Gastroesophageal sphincter (tissue), 4 donors: ENCODE measurements at places on chromosomes 13 and 19.

DNA sequence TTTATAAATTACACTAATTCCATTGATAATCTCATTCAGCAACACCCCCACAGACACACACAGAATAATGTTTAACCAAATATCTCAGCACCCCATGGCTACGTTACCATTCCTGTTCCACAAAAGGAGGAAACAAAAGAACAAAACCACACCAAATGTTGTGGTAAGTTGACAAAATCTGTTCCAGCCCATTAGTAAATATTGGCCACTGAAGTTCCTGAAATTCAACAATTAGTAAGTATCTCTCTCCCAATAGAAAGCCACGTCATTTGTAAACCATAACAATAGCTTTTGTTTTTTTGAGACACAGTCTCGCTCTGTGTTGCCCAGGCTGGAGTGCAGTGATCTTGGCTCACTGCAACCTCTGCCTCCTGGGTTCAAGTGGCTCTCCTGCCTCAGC lies 2.3 kb upstream of the FCAR start:
- no peak for ATAC-seq
- H3K36me3 ChIP-seq, result no peaks in the 10 kb centered on the region
- no peak overlapping the region for H3K4me3 ChIP-seq
- H3K27me3 ChIP-seq, result peaks cover 13% of the 10 kb centered on the region
- H3K4me1 ChIP-seq, result no peaks in the 10 kb centered on the region

- H3K4me3 ChIP-seq, result no peak overlapping the region
- no peaks in the 10 kb centered on the region for H3K36me3 ChIP-seq
- no peak overlapping the region for H3K27ac ChIP-seq
- no peaks in the 10 kb centered on the region for H3K27me3 ChIP-seq
- ATAC-seq, result no peak
- H3K4me1 ChIP-seq, result no peaks in the 10 kb centered on the region
These were observed 62.7 kb downstream of the MICU2 start for GRCh38 chr13:21541271-21541670.

GRCh38 chr19:19372656-19373416 lies 32.6 kb upstream of the GATAD2A start:
- H3K27ac ChIP-seq, result peak overlapping the region; percentile 60
- H3K36me3 ChIP-seq, result no peaks in the 10 kb centered on the region
- ATAC-seq, result peak; percentile 90
- no peaks in the 10 kb centered on the region for H3K4me1 ChIP-seq
- no peak overlapping the region for H3K4me3 ChIP-seq

GRCh38 chr19:46351241-46352041 lies 4.6 kb downstream of the PPP5C start:
- no peaks in the 10 kb centered on the region for H3K36me3 ChIP-seq
- peaks cover 8% of the 10 kb centered on the region for H3K4me1 ChIP-seq
- H3K27me3 ChIP-seq, result no peaks in the 10 kb centered on the region
- peak; percentile 20 for ATAC-seq

DNA sequence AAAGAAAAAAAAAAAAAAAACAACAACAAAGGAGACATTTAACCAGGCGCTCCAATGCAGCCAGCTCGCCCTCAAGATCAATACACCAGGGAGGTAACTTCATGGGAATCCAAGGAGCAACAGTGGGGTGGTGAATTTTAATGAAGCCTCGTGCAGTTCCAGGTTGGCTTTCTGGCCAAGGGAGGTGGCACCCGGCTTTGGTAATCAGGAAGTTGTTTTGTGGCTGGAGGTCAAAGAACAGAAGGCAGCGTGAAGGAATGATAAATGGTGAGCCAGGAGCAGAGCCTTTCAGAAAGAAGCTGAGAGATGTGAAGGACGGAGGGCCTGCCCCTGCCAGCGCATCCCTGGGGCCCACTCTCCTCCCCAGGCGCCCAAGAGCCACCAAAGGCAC lies 188.2 kb upstream of the TSC22D1 start:
- H3K4me1 ChIP-seq, result no peaks in the 10 kb centered on the region
- H3K27ac ChIP-seq, result no peak overlapping the region
- H3K4me3 ChIP-seq, result no peak overlapping the region
- no peak for ATAC-seq
- no peaks in the 10 kb centered on the region for H3K27me3 ChIP-seq

DNA sequence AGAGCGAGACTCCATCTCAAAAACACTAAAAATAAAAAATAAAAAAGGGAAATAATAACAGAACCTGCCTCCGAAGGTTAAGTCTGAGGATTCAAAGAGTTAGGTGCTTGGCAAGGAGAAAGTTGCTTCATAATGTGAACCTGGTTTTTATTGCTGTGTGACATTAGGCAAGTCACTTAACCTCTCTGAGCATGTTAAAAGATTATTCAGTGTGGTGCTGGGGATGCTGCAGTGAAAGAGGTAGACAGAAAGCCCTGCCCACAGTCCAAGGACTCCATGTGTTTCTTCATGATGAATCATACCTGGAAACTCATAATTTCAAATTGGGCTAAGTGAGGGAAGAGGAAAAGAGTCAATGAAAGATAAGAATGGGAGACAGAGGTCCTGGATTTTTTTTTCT lies 2.4 kb downstream of the IL27RA start:
- H3K4me1 ChIP-seq, result peaks cover 8% of the 10 kb centered on the region
- H3K4me3 ChIP-seq, result no peak overlapping the region
- ATAC-seq, result no peak

DNA sequence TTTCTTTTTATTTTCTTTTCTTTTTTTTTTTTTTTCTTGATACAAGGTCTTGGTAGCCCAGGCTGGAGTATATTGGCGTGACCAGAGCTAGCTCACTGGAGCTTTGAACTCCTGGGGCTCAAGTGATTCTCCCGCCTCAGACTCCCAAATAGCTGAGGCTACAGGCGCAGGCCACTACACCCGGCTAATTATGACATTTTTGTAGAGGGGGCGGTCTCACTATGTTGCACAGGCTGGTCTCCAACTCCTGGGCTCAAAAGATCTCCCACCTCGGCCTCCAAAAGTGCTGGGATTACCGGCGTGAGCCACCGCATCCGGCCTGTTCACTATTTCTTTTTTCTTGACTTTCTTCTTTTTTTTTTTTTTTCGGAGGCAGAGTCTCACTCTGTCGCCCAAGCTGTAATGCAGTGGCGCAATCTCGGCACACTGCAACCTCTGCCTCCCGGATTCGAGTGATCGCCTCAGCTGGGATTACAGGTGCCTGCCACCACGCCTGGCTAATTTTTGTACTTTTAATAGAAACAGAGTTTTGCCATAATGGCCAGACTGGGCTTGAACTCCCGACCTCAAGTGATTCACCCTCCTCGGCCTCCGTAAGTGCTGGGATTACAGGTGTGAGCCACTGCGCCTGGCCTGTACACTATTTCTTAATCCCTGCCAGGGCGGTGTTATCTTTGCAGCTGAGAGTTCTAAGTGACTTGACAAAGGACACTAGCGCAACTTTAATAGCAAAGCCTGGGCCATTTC lies 37.1 kb upstream of the LSM14A start:
- no peak for ATAC-seq
- H3K27ac ChIP-seq, result peak overlapping the region; percentile 95
- H3K27me3 ChIP-seq, result no peaks in the 10 kb centered on the region
- peak overlapping the region; percentile 82 for H3K4me3 ChIP-seq
- peaks cover 12% of the 10 kb centered on the region for H3K4me1 ChIP-seq

GRCh38 chr13:93227280-93227877 lies 772 bp downstream of the GPC6 start:
- H3K36me3 ChIP-seq, result no peaks in the 10 kb centered on the region
- H3K27me3 ChIP-seq, result peaks cover 44% of the 10 kb centered on the region
- no peaks in the 10 kb centered on the region for H3K4me1 ChIP-seq

GRCh38 chr19:4638317-4638716 lies 999 bp upstream of the TNFAIP8L1 start:
- peaks cover 64% of the 10 kb centered on the region for H3K4me1 ChIP-seq
- H3K4me3 ChIP-seq, result no peak overlapping the region
- H3K27me3 ChIP-seq, result peaks cover 10% of the 10 kb centered on the region
- no peak overlapping the region for H3K27ac ChIP-seq
- ATAC-seq, result no peak
- H3K36me3 ChIP-seq, result no peaks in the 10 kb centered on the region

GRCh38 chr19:20186174-20186573 lies 19.2 kb downstream of the ZNF486 start:
- peaks cover 47% of the 10 kb centered on the region for H3K36me3 ChIP-seq
- no peaks in the 10 kb centered on the region for H3K4me1 ChIP-seq
- H3K4me3 ChIP-seq, result no peak overlapping the region
- H3K27me3 ChIP-seq, result no peaks in the 10 kb centered on the region
- no peak overlapping the region for H3K27ac ChIP-seq

GRCh38 chr13:32447894-32448623 lies 20.1 kb upstream of the N4BP2L1 start:
- H3K36me3 ChIP-seq, result no peaks in the 10 kb centered on the region
- no peak for ATAC-seq
- no peaks in the 10 kb centered on the region for H3K4me1 ChIP-seq
- no peaks in the 10 kb centered on the region for H3K27me3 ChIP-seq
- no peak overlapping the region for H3K27ac ChIP-seq
- H3K4me3 ChIP-seq, result no peak overlapping the region

DNA sequence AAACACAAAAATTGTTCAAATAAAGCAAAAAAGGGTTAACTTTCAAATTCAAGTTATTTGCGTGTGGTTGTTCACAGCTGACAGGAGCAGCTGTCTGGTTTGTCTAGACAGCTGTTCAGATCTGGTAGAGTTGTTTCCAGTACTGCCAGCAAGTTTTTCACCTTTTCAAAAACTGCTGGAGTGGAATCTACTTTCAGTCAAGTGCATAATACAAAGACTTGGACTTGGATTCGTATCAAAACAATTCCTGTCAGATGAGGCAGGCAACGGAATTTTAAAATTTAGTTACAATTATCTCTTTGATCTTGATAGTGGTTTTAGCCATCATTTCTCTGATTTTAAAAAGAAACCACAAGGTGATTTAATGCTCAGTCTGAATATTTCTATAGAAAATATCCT lies 51.7 kb upstream of the EEF1AKMT1 start:
- no peak overlapping the region for H3K4me3 ChIP-seq
- no peaks in the 10 kb centered on the region for H3K36me3 ChIP-seq
- H3K27ac ChIP-seq, result peak overlapping the region; percentile 39
- H3K27me3 ChIP-seq, result no peaks in the 10 kb centered on the region

- peaks cover 81% of the 10 kb centered on the region for H3K4me1 ChIP-seq
- no peak overlapping the region for H3K27ac ChIP-seq
- H3K27me3 ChIP-seq, result no peaks in the 10 kb centered on the region
- ATAC-seq, result peak; percentile 42
- peaks cover 40% of the 10 kb centered on the region for H3K36me3 ChIP-seq
- no peak overlapping the region for H3K4me3 ChIP-seq
These were observed 7.3 kb downstream of the SGTA start for GRCh38 chr19:2775556-2776430.

- no peaks in the 10 kb centered on the region for H3K36me3 ChIP-seq
- no peak for ATAC-seq
- no peak overlapping the region for H3K4me3 ChIP-seq
- no peak overlapping the region for H3K27ac ChIP-seq
- H3K4me1 ChIP-seq, result no peaks in the 10 kb centered on the region
- no peaks in the 10 kb centered on the region for H3K27me3 ChIP-seq
These were observed 1422.2 kb upstream of the PCDH20 start for GRCh38 chr13:62837895-62838294.

- no peak overlapping the region for H3K27ac ChIP-seq
- ATAC-seq, result no peak
- peaks cover 44% of the 10 kb centered on the region for H3K4me1 ChIP-seq
- no peaks in the 10 kb centered on the region for H3K36me3 ChIP-seq
These were observed 69.2 kb downstream of the CDK8 start for GRCh38 chr13:26323127-26323526.

DNA sequence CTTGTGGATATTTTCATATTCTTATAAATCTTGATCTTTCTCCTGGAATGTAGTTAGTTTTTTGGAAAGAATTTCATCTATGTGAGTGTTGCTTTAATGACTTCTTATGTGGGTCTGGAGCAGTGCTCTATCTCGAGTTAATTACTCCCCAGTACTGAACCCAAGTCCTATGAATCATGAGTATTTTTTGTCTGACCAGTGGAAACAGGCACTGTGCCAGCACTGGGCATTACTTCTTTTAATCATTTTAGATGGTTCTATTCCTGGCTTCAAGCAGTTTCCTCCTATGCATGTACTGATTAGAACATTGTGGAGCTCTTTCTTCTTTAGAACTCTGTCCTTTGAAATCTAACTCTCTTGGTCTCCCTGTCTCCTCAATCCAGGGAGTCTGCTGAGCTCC lies 466.3 kb downstream of the PCDH17 start:
- no peak overlapping the region for H3K27ac ChIP-seq
- no peaks in the 10 kb centered on the region for H3K4me1 ChIP-seq
- no peak overlapping the region for H3K4me3 ChIP-seq
- ATAC-seq, result no peak
- H3K36me3 ChIP-seq, result no peaks in the 10 kb centered on the region

DNA sequence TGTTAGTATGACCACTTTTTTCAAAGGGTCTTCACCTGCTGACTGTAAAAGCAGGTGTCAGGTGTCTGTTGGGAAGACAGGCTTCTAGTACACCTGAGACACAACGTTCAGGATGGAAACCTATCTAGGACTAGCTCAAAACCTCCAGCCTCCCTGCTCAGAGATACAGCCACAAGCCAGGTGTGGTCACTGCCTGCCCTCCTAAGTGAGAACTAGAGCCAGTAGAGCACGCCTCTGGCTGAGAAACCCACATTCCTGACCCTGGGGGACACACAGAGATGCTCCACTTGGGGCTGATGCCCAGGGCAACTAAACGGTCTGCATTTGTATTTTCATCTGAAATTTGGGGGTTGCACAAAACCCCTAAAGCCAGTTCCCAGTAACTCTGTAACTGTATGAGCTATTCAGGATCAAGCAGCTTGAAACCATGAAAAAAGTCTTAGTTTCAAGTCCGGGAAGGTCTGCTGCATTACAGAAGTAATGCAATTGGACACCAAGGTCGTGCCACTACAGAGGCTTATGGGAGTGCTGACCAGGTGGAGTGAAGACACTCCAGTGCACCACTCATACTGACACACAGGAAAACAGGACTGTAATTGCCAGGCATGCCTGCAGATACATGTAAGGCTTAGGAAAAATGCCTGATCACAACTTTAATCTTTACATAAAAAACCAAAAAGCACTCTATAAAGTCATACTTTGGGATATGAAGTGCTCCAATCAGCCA lies 27.8 kb downstream of the ANKRD10 start:
- H3K27ac ChIP-seq, result no peak overlapping the region
- no peaks in the 10 kb centered on the region for H3K27me3 ChIP-seq
- H3K4me3 ChIP-seq, result no peak overlapping the region
- H3K36me3 ChIP-seq, result peaks cover 9% of the 10 kb centered on the region

DNA sequence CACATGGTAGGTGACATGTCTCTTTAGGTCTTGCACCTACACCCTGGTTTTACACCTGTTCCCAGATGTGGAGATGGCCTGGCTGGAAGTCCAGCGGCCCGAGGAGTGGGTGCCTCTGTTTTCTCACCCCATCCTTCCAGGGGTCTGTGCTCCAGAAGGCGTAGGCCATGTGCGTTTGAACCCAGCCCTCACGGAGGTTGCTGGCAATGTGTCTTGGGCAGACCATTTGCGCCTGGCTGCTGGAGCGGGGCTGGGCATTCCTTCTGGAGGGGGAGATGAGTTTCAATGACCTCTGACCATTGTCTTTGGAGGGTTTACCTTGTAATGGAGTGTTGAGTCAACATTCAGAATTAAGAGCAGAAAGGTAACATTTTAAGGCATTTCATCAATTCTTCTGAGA lies 54.8 kb upstream of the ZNF536 start:
- no peaks in the 10 kb centered on the region for H3K4me1 ChIP-seq
- ATAC-seq, result no peak
- H3K4me3 ChIP-seq, result no peak overlapping the region
- no peaks in the 10 kb centered on the region for H3K36me3 ChIP-seq
